ENCODE measurements at places on chromosomes 1 and 21.

DNA sequence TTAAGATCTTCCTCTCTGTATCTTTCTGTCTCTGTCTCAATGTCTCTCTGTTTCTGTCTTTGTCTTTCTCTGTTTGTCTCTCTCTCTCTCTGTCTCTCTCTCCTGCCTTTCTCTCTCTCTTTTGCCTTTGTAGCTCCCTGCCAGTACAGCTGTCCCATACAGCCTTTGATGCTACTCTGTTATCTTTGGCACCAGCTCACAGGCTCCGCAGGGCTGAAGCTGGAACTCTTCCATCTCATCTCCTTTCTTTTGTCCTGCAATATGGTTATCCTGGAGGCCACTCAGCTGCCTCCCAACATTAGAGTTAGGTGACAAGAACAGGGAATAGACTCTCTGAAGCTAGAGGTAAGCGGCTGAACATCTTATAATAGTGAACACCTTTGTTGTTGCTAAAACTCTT lies 354.3 kb upstream of the NEGR1 start:
- no peak for DNase-seq

GRCh38 chr1:183838221-183838620 lies 33.3 kb downstream of the RGL1 start:
- no peak for DNase-seq

- no peak for DNase-seq
Measured at GRCh38 chr1:223824287-223824686, 21.5 kb downstream of the TP53BP2 start.

DNA sequence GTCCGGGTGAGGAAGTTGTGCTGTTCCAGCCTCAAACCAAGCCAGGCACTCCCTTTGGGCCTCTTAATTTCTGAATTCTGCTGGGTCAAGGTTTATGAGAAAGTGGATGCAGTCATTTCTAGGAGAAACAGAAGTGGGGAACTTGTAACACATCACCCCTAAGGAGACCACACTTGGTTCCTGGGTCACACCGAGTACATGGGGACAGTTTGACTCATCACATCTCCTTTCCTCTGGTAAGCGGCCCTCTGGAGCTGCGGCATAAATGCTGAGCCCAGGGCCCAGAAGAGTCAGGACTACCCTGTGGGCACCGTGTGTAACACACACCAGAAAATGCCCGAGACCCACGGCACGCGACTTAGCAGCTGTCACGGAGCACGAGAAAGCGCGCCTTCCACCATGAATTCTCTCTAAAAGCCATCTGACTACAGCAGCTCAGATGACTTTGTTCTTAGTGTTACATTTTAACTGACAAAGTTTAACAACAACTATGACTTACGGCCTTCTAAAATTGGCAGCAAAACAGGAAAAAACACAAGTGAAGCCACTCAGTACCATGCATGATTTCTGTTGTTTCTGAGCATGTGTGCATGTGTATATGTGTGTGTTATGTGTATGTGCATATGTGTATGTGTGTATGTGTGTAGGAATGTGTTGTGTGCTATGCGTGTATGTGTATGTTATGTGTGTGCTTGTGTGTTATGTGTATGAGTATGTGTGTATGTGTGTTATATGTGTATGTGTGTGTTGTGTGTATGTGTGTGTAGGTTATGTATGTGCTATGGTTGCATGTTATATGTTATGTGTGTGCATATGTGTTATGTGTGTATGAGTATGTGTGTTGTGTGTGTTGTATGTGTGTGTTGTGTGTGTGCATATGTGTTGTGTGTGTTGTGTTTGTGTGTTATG lies 50.8 kb downstream of the TOMM20 start:
- DNase-seq, result no peak

DNA sequence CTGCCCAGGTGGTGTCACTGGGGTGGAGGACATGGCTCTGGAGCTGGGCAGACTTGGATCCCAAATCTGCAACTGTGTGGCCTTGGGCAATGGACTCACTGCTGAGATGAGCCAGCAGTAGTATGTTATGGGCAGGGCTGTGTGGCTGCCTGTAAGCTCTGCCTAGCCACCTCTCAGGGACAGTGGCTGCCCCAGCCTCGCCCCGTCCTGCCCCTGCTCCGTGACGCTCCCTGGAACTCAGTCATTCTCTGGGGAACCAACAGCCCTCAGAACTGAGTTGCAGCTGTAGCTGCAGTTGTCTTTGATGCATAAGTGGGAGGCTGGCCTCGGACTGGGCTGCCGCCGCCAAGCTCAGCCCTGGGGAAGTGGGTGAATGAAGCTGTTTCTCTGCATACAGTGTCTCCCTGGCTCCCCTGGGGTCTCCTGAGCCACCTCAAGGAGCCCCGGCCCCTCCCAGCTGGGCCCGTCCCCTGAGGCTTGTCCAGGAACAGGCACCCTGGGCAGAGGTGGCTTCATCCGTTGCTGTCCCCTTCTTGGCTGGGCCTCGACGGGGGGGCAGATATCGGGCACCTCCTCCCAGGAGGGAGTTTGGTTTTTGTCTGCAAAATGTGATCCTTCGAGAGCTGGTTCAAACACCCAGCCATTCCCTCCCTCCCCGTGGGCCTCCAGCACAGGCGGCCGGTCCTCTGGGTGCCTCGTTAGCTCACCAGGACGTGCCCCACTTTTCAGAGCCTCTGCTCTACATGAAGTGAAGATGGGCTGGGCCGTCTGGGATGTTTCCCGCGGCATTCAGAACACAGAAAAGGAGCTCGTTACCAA lies 26.2 kb upstream of the PLCH2 start:
- no peak for DNase-seq

DNA sequence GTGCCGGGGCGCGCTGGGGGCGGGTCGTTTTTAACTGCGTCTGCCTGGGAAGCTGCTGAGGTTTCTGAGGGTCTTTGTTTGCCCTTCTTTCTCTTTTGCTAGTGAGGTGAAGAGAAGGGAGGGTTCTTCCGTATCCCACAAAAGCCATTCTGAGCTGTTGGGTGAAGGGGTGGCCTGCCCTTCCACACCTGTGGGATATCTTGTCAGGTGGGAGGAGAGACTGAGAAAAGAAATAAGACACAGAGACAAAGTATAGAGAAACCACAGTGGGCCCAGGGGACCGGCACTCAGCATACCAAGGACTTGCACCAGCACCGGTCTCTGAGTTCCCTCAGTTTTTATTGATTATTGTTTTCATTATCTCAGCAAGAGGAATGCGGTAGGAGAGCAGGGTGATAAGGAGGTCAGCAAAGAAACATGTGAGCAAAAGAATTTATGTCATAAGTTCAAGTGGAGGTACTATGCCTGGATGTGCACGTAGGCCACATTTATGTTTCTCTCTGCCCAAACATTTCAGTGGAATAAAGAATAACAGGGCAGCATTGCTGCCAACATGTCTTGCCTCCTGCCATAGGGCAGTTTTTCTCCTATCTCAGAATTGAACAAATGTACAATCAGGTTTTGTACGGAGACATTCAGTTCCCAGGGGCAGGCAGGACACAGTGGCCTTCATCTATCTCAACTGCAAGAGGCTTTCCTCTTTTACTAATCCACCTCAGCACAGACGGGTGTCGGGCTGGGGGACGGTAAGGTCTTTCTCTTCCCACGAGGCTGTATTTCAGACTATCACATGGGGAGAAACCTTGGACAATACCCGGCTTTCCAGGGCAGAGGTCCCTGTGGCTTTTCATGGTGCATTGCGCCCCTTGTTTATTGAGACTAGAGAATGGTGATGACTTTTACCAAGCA lies 972 bp downstream of the PGBD2 start:
- DNase-seq, result no peak

DNA sequence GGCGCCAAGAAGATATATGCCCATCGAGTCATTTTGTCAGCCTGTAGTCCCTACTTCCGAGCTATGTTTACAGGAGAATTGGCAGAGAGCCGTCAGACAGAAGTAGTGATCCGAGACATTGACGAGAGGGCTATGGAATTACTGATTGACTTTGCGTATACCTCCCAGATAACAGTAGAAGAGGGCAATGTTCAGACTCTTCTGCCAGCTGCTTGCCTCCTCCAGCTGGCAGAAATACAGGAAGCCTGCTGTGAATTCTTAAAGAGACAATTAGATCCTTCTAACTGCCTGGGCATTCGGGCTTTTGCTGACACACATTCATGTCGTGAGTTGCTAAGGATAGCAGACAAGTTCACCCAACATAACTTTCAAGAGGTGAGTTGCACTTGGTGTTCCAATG lies 19.1 kb downstream of the KLHL20 start:
- no peak for DNase-seq

- no peak for DNase-seq
Measured at GRCh38 chr1:244205171-244205570, 154.1 kb downstream of the ZBTB18 start.

DNA sequence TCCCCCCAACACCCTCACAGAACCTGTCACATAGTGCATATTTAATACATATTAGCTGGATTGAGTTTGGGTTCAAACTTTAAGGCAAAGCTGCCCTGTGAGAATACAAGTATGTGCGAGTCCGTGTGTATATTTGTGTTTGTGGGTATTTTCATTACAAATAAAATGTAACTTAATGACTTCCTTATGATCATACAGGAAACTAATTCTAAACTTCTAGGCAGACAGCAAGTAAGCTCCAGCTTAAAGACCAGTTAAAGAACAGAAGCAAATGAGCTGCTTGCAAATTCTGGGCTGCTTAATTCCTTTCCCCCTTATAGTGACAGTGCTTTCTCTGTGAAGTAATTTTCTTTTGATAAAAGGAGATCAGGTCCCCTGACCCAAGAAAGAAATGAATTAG lies 437.6 kb downstream of the TTLL7 start:
- no peak for DNase-seq

DNA sequence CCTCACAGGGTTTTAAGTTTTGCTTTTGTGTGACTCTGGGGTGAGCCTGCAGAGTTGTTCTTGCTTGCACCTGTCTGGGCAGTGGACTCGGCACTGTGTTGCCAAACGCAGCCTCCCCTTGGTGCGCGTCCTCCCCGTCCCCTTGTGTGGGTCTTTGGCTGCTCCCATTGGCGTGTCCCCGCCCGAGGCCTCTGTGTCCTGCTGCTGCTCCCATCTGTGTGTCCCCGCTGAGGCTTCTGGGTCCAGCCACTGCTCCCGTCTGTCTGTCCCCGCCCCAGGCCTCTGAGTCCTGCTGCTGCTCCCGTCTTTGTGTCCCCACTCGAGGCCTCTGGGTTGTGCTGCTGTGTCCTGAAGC lies 62.8 kb downstream of the PCNT start:
- no peak for DNase-seq

DNA sequence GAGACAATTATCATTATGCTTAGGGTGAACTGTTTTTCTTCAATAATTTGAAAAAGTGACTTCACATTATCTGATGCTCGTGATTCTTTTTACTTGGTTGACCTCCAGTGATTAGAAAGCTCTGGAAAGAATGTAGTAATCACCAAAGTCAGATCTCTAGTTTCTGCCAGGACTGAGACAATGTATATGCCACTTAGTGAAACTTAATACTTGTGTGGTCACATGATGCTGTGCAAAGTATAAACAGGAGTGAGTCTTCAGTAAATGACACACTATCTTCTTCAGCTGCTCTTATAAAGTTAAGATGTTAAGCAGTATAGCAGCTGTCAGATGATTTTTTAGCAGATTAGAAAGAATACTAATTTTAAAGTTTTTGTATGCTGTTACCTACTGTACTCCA lies 17.2 kb downstream of the VCAM1 start:
- no peak for DNase-seq

DNA sequence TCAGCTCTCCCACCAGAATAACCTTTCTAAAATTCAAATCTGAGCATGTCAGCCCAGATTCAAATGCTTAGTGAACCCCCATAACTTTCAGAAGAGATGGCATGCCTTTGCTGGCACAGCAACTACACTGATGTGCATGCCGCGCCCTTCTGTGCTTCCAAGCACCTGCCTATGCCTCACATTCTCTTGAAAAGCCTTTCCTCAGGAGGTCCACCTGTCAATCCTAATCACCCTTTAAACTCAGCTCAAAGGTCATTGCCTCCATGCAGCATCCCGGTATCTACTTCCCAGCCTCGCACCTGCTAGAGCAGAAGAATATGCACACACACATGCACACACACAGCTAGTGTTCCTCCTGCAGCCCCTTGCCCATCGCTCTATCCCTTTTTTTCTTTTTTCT lies 5.2 kb upstream of the S100A2 start:
- no peak for DNase-seq

GRCh38 chr1:101323535-101323934 lies 86.7 kb downstream of the S1PR1 start:
- DNase-seq, result no peak

GRCh38 chr1:75855010-75855409 lies 58.3 kb downstream of the MSH4 start:
- DNase-seq, result no peak

GRCh38 chr1:72442262-72442661 lies 159.9 kb upstream of the NEGR1 start:
- DNase-seq, result no peak

- no peak for DNase-seq
Measured at GRCh38 chr1:200172311-200172710, 144.8 kb downstream of the NR5A2 start.

- no peak for DNase-seq
Measured at GRCh38 chr1:230772457-230773395, 25.5 kb downstream of the CAPN9 start.
